ENCODE measurements at places on chromosomes 4 and X. TPM values are rescaled to one million over a fixed set of nuclear protein-coding genes. Genes with fewer than 3 reads are reported as not detected.

DNA sequence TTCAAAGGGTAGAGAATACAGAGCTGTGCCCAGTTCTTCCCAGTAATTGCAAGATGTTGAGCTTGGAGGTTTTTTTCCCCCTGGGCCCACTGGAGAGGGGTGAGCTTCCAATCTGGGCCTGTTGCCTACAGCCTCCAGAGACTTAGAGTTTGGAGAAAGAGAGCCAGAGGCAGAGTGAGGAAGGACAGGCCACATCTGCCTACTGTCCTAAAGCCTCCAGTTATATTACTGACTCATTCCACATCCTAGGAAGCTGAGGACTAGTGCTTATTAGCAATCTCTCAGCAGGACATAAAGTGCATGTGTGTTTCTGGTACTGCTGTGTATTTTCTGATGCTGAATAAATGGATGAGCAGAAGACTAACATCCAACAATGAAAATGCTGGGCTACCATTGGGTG, 181.0 kb upstream of the MAMLD1 start:
- no peak for DNase-seq

GRCh38 chr4:89056292-89056952, 563 bp downstream of the FAM13A start:
- no peak for DNase-seq

Gene AMER1
- 2.9 TPM for total RNA-seq

- DNase-seq = no peak
These were observed 91.4 kb downstream of the BCOR start for GRCh38 chrX:40006106-40007017.

Gene SSX4B
- total RNA-seq = not detected

DNA sequence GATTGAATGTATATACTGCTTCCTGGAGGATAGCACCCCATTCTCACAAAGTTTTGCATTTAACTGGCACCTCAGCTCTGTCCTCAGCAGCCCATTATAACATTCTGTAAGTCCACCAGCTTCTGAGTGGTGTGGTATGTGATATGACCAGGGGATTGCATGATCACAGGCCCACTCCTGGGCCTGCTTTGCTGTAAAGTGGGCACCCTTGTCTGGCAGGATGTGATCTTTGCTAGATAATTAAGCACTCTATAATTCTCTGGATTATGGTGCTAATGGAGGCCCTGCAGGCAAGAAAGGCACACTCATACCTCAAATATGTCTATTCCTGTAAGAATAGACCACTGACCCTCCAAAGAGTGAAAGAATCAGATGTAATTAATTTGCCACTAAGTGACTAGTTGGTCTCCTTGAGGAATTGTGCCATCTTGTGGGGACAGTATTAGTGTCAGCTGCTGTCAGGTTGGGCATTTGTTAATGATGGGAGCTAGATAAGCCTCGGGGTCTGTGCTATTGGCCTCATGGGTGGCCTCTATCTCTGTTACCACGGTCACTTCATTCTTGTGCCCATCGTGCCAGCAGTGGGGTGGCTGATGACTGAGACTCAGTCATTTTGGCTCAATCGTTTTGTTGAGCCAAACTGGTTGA, 2.2 kb upstream of the CFI start:
- no peak for DNase-seq

DNA sequence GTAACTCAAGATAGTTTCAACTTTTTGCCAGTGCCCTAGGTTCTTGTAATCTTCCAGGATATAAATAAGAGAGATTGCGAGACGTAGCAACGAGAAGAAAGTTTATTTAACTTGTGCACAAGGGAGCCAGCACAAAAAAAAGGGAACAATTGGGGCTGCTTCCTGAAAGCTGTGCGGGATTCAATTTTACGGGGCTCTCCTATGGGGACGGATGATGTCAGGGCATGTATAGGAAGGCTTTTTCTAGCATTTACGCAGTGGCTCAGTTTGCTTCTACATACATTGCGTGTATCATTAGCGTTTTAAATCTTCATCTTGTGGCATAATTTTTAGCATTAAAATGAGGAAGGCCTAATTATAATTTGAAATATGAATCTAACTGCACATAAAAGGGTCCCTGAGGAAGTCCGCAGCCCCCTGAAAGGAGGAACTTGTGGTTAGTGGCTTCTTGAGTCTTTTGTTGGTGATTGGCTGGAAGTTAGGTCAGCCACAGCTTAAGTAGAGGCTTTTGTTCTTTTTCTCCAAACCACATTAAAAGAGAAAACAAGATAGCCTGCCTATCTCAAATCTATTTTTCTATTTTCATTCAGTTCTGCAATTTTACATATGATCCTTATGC, 668.2 kb upstream of the NDST4 start:
- no peak for DNase-seq

- no peak for DNase-seq
These were observed 194.0 kb downstream of the GASK1B start for GRCh38 chr4:157978680-157979361.
